Hepatocyte (in vitro differentiated cells): ENCODE measurements at places on chromosomes 3 and 15. TPM values are rescaled to one million over a fixed set of nuclear protein-coding genes. Genes with fewer than 3 reads are reported as not detected.

GRCh38 chr15:77482570-77482969, 61.9 kb downstream of the HMG20A start:
- no peak for DNase-seq

DNA sequence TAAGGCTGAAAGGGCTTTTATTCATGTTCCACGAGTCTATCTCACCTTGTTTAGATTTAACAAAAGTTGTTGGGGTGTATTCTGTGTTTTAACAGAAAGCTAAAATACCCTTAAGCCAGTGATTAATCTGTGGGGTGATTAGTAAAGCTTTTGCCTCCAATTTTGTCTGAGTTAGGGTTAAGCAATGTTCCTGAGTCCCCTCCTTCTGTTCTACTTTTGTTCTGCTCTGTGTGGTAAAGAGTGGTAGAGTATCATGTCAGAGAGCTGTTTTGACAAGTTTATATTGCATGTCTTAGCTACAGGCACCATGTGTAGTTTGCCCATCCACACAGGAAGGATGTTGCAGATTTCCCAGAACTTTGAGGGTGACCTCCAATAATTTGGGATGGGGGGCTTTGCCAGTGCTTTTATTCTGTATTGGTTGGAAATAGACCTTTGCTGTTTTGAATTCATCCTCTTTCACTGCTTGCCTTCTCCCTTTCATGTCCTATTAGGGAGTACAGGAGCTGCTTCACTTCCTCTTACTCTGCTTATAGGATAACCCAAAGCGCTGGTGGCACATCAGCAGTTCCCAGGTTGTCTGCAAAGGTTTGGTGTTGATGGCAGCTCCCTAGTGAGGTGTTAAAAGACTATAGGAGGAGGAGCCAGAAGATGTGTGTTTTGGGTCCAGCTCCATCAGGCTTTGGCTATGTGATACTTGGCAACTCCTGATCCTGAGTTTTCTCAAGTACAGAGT, 7.4 kb downstream of the PDE8A start:
- DNase-seq = no peak

The ZXDC gene
- 21.0 and 25.0 TPM in 2 replicates for total RNA-seq

The PAK6 gene
- total RNA-seq = 2.6 and 6.1 TPM in 2 replicates

The CEMIP gene
- 2.1 and 2.3 TPM in 2 replicates for total RNA-seq

DNA sequence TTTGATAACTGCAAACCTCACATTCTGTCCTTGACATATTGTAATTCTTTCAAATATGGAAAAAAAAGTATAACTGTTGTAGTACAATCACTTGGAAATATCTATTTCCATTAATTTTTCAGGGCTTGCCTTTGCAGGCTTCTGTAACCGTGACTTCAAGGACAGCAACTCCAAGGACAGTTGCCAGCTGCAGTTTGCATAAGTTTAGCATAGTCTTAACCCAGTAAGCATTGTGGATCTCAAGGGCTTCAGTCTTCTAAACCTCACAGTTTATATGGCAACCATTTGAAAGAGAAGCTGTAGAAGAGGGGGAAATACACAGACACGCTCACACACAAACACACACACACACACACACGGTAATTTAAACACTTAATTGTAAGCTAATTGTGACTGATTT, 112.8 kb upstream of the GPR149 start:
- DNase-seq = no peak
